Left cardiac atrium (tissue), 4 donors: ENCODE measurements at places on chromosomes 7 and 10.

DNA sequence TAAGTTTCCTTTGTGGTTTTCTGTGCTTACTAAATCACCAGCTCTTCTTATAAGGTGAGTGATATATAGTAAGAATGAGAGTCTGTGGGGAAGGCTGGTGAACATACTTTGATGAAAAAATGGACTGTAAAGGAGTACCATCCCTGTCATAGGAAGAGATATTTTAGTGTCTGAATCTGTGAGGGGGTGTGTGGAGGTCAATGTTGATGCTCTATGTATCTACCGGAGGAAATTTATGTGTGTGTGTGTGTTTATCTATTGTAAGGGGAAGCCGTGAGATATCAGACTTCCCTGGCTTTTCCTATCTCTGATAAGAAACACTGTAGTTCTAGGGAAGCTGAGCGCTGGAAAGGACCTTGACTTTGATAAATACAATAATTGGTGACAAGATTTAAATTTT lies 179.0 kb downstream of the PCDH15 start:
- no peak for DNase-seq

DNA sequence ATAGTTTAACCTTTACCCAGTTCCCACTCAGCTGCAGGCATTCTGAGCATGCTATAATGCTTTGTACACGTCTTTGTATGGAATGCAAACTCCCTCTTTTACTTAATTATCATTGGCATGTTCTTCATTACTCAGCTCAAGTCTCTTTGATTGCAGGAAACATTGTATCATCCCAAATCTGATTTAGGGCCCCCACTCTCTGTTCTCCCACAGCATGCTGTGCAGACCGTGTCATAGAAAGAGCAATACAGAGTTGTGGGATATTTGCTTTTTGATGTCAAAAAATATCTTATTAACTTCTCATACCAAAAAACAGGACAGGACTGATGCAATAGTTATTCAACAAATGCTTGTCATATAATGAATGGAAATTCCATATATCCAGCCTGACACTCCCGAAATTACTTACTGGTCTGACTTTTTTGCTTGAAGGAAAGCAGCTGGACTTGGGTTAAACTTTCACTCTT lies 1081.5 kb upstream of the C7orf33 start:
- no peak for DNase-seq

GRCh38 chr7:14258861-14259260 lies 269.4 kb upstream of the ETV1 start:
- DNase-seq: no peak

- DNase-seq: no peak
Observed at GRCh38 chr10:88113232-88113631, 249.8 kb downstream of the PTEN start.

GRCh38 chr10:118990326-118990725 lies 39.2 kb upstream of the NANOS1 start:
- DNase-seq: no peak

GRCh38 chr7:12942609-12943008 lies 255.2 kb downstream of the ARL4A start:
- no peak for DNase-seq
